ENCODE measurements at places on chromosomes 4 and X.

DNA sequence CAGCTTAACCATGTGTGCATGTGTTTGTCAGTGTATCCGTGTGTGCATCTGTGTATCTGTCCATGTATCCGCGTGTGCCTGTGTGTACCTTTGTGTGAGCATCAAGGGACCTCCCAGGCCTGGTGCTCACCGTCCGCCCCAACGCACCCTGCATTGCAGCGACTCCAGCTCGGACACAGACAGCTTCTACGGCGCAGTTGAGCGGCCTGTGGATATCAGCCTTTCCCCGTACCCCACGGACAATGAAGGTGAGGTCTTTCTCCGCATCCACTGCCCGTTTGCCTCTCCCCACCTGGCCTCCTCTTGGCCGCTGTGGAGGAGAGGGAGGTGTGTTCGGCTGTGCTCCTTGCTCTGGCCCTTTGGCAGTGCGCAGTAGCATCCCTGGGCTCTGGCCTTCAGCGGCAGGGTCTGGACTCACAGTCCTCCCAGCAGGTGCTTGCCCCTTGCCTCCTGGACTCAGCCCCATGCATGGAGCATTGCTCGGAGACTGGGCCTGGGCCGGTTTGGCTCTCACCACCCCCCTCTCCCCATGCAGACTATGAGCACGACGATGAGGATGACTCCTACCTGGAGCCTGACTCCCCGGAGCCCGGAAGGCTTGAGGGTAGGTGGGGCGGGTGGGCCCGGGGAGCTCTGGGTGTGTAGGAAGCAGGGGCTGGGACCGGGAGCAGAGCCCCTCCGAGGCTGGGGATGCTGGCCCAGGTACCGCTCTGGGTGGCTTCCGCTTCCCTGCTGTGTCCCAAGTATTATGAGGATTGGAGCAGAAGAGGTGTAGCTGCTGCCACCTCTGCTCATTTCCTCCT lies 16.4 kb upstream of the ADD1 start:
- no peak for DNase-seq

DNA sequence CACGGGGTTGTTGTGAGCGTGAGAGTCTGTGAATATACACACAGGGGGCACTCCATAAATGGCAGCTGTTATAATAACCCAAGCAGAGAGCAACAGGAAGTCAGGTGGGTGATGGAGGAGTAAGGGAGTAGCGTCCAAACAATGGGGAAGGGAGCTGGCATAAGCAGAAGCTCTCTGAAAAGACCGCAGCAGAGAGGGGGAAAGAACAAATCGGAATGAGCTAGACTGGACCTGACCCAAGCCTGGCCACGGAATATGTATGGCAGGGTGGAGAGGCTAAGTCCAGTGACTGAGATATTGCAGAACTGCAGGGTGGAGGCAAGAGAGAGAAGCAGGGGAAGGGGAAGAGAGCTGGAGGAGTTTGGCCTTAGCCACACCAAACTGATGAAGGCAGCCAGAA lies 6.5 kb upstream of the GJB1 start:
- DNase-seq, result no peak

DNA sequence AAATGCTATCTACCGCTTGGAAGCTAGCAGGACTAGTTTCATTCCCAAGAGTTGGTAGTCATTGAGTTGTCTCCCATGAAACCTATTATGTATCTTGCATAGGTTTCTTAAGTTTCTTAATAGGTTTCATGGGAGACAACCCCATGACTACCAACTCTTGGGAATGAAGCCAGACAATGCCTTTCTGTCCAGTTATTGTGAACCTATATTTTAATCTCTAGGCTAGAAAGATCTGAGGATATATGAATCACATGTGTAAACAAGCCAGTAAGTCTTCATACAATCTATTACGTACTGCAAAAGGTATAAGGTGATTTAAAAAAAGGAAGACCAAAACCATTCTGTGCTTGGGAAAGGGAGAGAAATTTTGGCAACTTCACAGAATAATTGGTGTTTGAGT lies 162.6 kb downstream of the INPP4B start:
- no peak for DNase-seq

GRCh38 chr4:54556051-54556450 lies 101.7 kb upstream of the KIT start:
- DNase-seq, result no peak

DNA sequence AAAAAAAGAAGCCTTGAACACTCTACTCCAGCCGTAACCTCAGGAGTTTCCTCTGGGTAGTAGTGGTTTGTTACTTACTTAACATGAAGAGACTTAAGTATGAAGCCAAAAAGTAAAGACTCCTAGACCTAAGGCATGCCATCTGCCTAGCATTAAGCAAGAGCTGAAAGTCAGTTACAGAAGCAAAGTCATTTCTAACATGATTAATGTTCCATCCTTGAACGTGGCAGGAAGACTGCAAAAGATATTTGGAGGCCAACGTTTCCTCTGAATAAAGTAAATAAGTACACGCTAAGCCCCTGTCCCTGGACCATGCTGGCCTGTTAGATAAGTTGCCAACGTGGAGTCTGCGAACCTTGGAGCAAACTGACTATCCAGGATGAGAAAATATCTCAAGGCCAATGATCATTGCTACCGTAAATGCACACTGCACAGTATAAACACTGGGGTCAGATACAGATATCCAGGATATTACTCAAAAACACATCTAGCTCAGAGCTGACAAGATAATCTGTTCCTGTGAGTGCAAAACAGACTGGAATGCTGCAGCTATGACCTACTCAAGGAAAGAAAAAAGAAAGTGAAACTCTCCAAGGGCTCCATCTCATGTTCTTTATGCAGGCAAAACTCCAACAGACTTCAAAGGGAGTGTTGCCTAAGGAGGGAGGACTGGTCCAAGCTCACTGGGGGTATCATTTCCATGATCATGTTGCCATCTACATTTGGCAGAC lies 255.8 kb downstream of the COL25A1 start:
- no peak for DNase-seq

- DNase-seq, result no peak
Measured at GRCh38 chr4:6324461-6324998, 54.9 kb downstream of the WFS1 start.

DNA sequence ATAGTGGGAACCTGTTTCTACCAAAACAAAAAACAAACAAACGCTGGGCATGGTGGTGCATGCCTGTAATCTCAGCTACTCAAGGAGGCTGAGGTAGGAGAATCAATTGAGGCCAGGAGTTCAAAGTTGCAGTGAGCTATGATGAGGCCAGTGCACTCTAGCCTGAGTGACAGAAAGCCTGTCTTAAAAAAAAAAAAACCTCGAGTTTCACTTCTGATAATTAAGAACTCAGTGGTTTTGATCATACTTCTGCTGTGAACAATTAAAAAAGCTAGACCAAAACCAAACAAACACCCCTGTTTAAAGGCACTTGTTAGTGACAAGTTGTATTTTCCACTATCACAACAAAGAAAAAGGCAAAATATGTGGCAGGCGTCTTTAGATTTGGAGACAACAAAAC lies 15.0 kb upstream of the UBE2D3 start:
- no peak for DNase-seq

DNA sequence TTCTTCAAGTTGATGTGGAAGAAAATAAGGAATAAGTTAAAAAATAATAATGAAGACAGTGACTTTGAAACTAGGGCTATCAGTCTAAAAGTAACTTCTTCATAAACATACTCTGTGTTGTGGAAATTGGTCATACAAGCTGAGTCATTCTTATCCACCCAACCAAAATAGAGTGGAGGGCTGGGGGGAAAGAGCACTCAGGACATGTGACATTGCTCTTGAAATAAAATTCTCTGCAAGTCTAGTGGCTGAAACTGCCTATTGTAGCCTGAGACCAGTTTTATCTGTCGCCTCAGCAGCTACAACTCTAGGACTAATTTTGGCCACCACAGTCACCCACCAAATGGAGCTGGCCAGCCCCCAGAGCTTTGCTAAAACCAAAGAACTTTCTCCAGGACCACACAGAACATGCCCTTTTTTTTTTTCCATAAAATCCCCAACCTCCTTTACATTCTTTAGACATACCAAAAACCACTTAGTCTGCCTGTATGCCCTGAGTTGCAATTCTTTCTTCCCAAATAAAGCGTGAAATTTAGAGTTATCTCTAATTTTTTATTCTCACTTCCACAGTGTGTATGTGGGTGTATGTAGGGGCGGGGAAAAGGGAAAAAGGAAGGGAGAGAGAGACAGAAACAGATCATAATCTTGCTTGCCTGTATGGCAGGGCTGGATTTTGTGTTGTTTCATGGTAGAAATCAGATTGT lies 23.0 kb upstream of the SLC25A4 start:
- no peak for DNase-seq

DNA sequence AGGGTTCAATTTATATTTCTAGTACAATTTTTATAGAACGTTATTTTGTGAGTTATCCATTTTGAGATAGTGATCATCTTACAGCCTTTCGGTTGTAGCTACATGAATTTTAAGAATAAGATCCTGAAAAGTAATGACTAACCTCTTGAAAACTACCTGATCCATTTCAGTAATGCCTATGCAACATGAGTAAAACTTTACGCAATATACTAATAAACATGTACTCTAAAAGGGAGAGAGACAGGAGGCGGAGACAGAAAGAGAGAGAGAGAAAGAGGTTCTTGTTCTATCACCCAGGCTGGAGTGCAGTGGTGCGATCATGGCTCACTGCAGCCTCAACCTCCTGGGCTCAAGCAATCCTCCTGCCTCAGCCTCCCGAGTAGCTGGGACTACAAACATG lies 816.1 kb downstream of the CCSER1 start:
- DNase-seq, result no peak

DNA sequence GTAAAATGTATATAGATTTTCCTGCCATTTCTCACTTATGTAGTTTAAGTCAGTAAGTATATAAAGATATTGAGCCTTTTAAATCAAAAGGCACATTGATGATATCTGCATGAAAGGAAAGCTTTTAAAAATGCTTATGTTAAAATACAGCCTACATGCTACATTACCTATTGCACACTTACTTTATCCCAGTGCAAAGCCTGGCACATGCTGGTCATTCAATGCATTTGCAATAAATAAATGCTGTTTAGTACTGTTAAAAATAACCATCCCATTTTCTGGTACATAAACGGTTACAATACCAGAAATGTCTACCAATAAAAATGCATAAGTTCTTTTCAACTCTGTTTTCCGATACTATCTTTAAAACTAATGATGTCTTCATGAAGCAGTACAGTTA lies 22.1 kb upstream of the SPATA4 start:
- no peak for DNase-seq

DNA sequence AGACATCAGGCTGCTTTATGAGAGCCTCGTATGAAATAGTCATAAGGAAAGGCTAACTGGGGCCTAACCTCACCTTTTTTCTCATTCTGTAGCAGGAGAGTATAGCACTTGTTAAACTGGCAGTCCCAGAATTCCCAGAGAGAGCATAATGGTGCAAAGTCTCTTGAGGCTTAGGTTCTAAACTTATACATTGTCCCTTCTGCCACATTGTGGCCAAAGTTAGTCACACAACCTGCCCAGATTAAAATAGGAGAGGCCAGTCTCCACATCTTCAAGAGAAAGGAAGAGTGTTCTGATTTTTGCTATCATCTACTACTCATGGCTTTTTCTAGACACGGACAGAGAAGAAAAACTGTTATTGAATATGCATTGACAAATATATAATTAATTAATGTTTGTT lies 1588.9 kb upstream of the PCDH7 start:
- DNase-seq, result no peak

- DNase-seq, result peak; percentile 29
Measured at GRCh38 chr4:83490876-83491450, 6.1 kb upstream of the ABRAXAS1 start.

DNA sequence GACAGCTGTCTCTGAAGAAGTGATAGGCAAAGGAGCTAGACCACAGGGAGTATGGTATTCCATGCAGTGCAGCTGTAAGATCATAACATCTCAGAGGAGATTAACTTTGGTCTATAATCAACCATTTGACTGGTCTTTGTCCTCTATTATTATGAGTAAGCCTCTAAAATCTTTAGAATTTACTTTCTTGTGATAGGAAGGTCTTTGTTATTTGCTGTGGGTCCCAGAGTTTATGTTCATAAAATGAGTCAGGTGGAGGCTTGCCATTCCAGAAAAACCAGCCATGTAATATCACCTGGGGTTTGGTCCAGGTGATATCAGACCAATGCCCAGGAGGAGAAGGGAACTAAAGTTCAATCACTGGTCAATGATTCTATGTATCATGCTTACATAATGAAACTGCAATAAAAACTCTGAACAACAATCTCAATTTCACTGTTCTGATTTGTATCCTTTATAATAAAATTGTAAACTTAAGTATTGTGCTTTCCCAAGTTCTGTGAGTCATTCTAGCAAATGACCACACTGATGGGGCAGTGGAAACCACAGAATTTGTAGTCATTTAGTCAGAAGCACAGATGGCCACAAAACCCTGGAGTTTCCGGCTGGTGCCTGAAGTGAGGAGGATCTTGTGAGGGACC lies 239.6 kb upstream of the TRAM1L1 start:
- no peak for DNase-seq

DNA sequence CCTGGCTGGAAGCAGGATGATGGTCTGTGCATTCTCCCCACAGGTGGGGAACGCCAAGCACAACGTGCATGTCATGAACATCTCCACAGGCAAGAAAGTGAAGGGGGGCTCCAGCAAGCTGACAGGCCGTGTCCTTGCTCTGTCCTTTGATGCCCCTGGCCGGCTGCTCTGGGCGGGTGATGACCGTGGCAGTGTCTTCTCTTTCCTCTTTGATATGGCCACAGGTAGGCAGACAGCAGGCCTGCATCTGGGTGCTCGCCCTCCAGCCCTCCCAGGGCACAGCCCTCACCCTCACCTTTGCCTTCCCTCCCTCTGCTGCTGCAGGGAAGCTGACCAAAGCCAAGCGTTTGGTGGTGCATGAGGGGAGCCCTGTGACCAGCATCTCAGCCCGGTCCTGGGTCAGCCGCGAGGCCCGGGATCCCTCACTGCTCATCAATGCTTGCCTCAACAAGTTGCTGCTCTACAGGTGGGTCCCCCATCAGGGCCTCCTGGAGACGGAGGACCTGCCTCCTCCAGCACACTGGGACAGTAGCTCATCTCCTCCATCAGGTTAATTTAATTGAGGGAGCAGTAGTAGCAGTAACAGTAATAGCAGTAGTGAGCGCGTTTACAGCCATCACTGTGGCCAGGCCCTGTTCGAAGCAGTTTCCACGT lies 4.6 kb downstream of the WDR13 start:
- no peak for DNase-seq

DNA sequence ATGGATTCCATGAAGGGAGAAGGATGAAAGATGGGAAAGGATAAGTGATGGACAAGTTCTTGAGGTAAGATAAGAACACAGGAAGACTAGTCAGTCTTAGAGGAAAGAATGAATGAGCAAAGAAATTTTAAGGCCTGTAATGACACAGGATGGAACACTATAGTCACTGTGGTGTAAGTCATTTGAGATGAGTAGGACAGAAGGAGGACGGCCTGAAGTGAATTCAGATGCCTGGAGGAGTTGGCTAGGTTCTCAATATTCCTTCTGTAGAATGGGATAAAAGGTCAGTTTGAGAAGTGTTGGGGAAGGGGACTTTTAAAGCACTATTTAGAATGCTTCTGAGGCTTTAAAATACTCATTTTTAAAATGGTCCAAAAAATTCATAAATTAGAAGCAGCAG lies 3.9 kb downstream of the MSMO1 start:
- no peak for DNase-seq

GRCh38 chrX:148389629-148390028 lies 110.8 kb upstream of the AFF2 start:
- DNase-seq, result no peak

- DNase-seq, result no peak
Measured at GRCh38 chr4:13524504-13525243, 19.6 kb downstream of the NKX3-2 start.

- no peak for DNase-seq
Measured at GRCh38 chr4:186760576-186760975, 36.9 kb upstream of the FAT1 start.
